ENCODE measurements at places on chromosomes 4 and X.

DNA sequence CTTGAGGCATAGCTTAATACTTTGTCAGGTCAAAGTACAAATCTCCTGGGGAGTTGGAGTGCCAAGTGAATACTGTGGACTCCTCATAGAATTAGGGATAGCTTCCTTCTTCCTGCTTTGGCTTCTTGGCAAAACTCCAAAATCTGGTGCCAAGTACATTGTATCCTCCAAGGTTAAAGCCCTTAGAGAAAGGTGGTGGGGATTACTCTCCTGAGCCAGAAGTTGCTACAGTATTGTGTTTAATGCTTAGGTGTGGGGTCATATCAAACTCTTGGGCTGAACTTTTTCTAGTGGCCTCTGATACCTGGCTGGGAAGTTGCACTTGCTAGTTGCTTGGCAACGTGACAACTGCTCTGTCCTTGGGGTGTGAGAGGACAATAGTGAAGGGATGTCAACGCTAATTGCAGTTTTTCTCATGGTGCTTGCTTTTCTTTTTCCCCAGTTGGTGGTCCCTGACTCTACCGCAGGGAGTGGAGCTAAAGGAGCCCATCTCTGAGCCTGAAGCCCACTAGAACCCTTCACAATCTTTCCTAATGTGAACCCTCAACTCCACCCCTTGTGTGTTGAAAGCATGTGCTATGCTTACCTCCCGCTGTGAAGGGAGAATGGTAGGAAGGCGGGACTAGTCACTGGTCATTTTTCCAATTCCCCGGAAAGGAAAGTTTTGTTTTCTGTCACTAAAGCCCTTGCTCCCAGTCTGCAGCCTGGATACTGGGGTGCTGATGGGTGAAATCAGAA is 35.5 kb downstream of the DLG3 start:
- DNase-seq, result no peak

GRCh38 chr4:119540249-119540648 is 88.4 kb downstream of the PDE5A start:
- no peak for DNase-seq

- DNase-seq, result no peak
Measured at GRCh38 chrX:53281321-53281822, at the start of gene IQSEC2. IQSEC2 (minus strand) TSS chrX:53281584.

DNA sequence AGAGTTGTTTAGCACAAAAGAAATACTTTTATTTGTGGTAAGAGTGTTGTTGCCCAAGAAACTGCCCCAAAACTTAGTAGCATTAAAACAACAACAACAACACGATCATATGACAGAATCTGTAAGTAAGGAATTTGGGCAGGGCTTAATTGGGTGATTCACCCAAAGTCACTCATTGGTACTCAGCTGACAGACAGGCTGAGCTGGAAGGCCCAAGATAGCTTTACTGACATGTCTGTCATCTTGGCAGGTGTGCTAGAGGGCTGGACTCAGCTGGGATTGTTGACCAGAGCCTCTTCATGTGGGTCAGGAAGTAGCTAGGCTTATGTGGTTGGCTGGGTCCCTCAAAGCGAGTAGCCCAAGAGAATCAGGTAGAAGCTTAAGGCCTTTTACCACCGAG is 52.3 kb downstream of the KIAA0232 start:
- DNase-seq, result no peak
